Kidney epithelial cell (primary cell): ENCODE measurements at places on chromosomes 12 and 14.
A peak's percentile ranks its signal among the peaks of the same experiment; 100 is the strongest.

DNA sequence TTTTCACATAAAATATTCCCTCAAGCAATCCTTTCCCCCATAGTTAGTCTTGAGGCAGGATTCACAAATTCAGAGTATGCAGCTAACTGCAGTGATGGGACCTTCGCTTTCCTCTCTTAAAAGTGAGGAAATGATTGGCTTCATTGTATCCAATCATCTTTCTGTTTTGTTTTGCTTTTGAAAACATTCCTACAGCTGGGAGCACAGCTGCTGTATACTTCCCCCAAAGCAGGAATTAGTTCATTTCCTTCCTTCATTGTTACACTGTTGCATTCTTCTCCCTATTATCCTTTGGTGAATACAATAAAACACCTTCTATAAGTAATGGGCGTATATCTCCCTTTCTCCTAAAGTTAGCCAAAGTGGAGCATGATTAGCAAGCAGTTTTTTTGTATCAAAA, 9.4 kb upstream of the GAS2L3 start:
- no peak for DNase-seq

GRCh38 chr12:115297445-115297844, 613.5 kb upstream of the TBX3 start:
- DNase-seq, result no peak

- no peak for DNase-seq
These were observed 31.6 kb downstream of the TBC1D15 start for GRCh38 chr12:71871116-71871515.

- DNase-seq, result no peak
These were observed 50.9 kb downstream of the FOXN4 start for GRCh38 chr12:109258201-109258600.

- no peak for DNase-seq
These were observed 320.1 kb upstream of the RTL1 start for GRCh38 chr14:101223561-101224162.

- peak; percentile 67 for DNase-seq
These were observed 298.3 kb downstream of the SSPN start for GRCh38 chr12:26493656-26494055.
